ENCODE measurements at places on chromosomes 12 and 14. TPM values are rescaled to one million over a fixed set of nuclear protein-coding genes. Genes with fewer than 3 reads are reported as not detected.

Gene KRT1
- total RNA-seq: not detected

- no peaks in the 10 kb centered on the region for H3K36me3 ChIP-seq
- H3K27me3 ChIP-seq: peaks cover 9% of the 10 kb centered on the region
- no peak overlapping the region for H3K4me3 ChIP-seq
- no peak for DNase-seq
- H3K27ac ChIP-seq: no peak overlapping the region
These were observed 6.5 kb upstream of the TMEM119 start for GRCh38 chr12:108604208-108604941.

GRCh38 chr14:63510538-63510937 is 32.6 kb downstream of the PPP2R5E start:
- H3K4me1 ChIP-seq: peaks cover 19% of the 10 kb centered on the region
- H3K27ac ChIP-seq: no peak overlapping the region
- no peak overlapping the region for H3K4me3 ChIP-seq
- peaks cover 2% of the 10 kb centered on the region for H3K36me3 ChIP-seq

GRCh38 chr12:22677781-22678574 is 53.0 kb downstream of the ETNK1 start:
- no peak overlapping the region for H3K4me3 ChIP-seq
- H3K27ac ChIP-seq: no peak overlapping the region

DNA sequence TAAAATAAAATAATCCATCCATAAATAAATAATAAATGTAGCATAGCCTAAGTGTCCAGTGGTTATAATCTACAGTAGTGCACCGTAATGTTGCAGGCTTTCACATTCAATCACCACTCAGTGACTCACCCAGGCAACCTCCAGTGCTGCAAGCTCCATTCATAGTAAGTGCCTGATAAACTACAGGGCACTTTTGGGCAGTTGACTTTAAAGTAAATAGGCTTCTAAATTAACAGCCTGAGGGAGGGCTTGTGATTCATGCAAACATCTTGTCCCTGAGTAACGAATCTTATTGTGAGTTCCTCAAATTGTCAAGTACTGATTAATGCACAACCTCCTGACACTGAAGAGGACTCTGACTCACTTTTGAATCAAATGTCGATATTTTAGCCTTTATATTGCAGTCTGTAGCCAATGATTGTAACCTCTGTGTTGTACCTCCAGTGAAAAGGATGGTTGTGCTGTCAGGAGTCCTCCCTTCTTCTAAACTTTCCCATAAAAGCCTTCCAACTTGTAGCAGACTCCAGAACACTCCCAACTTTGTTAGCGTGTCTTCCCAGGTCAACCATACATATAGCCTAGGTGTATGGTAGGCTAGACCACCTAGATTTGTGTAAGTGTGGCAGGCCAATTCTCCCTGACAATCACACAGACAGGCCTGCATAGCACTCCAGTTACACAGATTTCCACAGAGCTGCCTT is 55.0 kb upstream of the BICD1 start:
- no peak for DNase-seq
- no peaks in the 10 kb centered on the region for H3K36me3 ChIP-seq
- no peaks in the 10 kb centered on the region for H3K27me3 ChIP-seq
- no peak overlapping the region for H3K4me3 ChIP-seq
- no peak overlapping the region for H3K27ac ChIP-seq

- no peaks in the 10 kb centered on the region for H3K4me1 ChIP-seq
- H3K27me3 ChIP-seq: no peaks in the 10 kb centered on the region
- H3K4me3 ChIP-seq: no peak overlapping the region
- no peak for DNase-seq
- H3K36me3 ChIP-seq: no peaks in the 10 kb centered on the region
These were observed 336.4 kb downstream of the CCER1 start for GRCh38 chr12:90618586-90618985.

DNA sequence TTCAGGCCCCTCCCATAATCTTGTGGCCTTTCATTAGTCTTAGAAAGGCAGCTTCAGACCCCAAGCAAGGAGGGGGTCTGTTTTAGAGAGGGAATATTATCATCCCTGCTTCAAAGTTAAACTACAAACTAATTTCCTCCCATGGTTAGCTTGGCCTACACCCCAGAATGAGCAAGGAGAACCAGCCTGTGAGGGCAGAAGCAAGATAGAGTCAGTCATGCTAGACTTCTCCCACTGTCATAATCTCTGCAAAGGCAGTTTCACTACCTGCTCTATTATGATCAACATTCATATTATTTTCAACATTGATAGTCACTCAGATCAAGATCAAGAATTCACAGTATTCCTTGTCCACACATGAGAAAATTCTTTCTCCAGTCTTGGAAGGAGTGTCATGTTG is 105.1 kb downstream of the GXYLT1 start:
- no peak for DNase-seq
- no peaks in the 10 kb centered on the region for H3K27me3 ChIP-seq
- H3K4me1 ChIP-seq: no peaks in the 10 kb centered on the region
- H3K36me3 ChIP-seq: no peaks in the 10 kb centered on the region

DNA sequence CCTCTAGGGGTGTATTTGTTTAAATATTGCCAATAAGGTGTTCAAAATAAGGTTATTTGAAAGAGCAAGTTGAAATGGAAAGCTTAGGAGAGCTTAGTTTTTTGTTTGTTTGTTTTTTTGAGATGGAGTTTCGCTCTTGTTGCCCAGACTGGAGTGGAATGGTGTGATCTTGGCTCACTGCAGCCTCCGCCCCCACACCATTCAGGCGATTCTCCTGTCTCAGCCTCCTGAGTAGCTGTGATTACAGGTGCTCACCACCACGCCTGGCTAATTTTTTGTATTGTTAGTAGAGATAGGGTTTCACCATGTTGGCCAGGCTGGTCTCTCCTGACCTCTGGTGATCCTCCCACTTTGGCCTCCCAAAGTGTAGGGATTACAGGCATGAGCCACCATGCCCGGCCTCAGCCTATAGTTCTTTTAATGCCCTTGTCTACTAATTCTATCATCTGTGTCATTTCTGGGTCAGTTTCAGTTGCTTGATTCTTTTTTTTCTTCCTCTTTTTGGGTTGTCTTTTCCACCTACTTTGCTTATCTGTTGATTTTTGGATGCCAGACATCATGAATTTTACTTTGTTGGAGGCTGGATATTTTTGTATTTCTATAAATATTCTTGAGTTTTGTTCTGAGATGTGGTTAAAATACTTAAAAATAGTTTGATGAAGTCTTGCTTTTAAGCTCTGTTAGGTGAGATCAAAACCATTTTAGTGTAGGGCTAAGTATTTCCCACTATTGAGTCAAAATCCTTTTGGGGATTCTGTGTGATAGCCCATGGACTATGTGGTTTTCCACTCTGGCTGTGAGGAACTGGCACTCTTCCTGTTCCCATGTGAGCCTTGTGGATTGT is 18.7 kb downstream of the RCOR1 start:
- peaks cover under 1% of the 10 kb centered on the region for H3K4me1 ChIP-seq
- no peaks in the 10 kb centered on the region for H3K27me3 ChIP-seq
- H3K4me3 ChIP-seq: no peak overlapping the region
- no peak for DNase-seq
- H3K27ac ChIP-seq: no peak overlapping the region

- H3K4me1 ChIP-seq: no peaks in the 10 kb centered on the region
- peaks cover 6% of the 10 kb centered on the region for H3K36me3 ChIP-seq
- no peak for DNase-seq
- H3K27me3 ChIP-seq: no peaks in the 10 kb centered on the region
These were observed 40.4 kb downstream of the DDX51 start for GRCh38 chr12:132103542-132104308.

Gene LRTM2
- total RNA-seq: not detected

DNA sequence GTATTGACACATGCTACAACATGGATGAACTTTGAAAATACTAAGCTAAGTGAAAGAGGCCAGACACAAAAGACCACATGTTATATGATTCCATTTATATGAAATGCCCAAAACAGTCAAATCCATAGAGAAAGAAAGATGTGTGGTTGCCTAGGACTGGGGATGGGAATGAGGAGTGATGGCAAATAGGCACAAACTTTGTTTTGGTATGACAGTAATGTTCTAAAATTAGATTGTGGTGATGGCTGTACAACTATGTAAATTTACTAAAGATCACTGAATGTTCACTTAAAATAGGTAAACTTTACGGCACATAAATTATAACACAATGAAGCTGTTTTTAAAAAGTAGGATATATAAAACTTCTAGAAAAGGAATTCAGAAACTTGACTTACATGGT is 41.7 kb downstream of the PPP1R13B start:
- H3K36me3 ChIP-seq: no peaks in the 10 kb centered on the region
- H3K4me3 ChIP-seq: no peak overlapping the region
- no peaks in the 10 kb centered on the region for H3K27me3 ChIP-seq
- peaks cover 15% of the 10 kb centered on the region for H3K4me1 ChIP-seq
- DNase-seq: no peak

GRCh38 chr12:23803540-23803939 is 145.9 kb downstream of the SOX5 start:
- no peaks in the 10 kb centered on the region for H3K27me3 ChIP-seq
- peaks cover 3% of the 10 kb centered on the region for H3K36me3 ChIP-seq
- H3K4me1 ChIP-seq: no peaks in the 10 kb centered on the region
- no peak for DNase-seq
- H3K4me3 ChIP-seq: no peak overlapping the region

- DNase-seq: no peak
- H3K4me3 ChIP-seq: no peak within 1 kb of the TSS
- H3K27me3 ChIP-seq: no peaks in the 10 kb centered on the region
- H3K36me3 ChIP-seq: no peaks in the 10 kb centered on the region
These were observed at the start of gene TMEM52B for GRCh38 chr12:10178821-10179220. Gene TMEM52B, plus strand, starts transcription at chr12:10179032. Its CDS starts 543 bp downstream, at chr12:10179575.

DNA sequence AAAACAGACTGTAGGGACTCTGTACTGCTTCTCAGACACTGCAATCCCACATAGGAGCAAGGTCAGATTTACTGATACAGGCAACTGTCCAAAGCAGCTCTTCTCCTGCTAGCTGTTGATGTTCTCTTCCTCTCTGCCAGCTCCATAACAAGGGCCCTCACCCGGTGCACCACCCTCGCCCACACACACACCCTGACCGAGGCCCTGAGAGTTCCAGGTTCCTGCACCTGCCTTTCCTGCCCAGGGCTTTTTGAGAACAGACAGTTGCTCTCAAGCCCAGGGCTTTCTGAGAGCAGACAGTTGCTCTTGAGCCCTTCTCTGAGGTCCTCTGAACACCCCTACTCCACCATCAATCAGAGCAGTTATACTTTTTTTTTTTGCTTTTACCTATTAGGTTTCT is 233.8 kb upstream of the GARIN6 start:
- H3K4me1 ChIP-seq: no peaks in the 10 kb centered on the region
- no peak overlapping the region for H3K4me3 ChIP-seq
- no peaks in the 10 kb centered on the region for H3K27me3 ChIP-seq

Gene CHFR
- 21.0 TPM for total RNA-seq

DNA sequence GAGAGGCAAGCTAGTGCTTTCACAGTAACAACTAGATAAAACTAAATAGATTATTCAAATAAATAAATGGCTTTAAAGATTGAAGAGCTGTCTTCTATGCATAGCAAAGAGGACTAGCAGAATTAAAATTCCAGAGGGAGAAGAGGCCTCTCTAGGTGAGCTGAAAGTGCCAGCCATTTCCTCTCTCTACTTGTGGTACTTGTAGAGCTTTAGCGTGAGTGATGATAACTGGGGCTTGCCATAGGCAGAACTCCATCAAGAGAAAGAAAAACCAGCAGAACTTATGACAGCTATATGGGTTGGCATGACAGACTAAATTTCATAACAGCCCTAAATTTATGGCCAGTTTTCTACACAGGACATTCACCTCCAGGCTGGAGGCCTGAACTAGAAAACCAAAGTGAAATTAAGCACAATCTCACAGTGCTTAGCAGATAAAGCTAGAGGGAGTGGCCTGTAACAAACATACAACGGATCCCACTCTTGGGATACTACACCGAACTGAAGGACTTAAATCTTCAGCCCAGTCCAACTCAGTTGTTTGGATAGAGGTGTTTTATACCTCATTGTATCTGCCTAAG is 11.0 kb downstream of the SPTLC2 start:
- H3K36me3 ChIP-seq: no peaks in the 10 kb centered on the region
- no peak for DNase-seq
- H3K4me1 ChIP-seq: peaks cover 14% of the 10 kb centered on the region
- H3K27ac ChIP-seq: no peak overlapping the region
- H3K4me3 ChIP-seq: no peak overlapping the region

Gene KRT75
- total RNA-seq: not detected

Gene GPR162
- total RNA-seq: not detected

DNA sequence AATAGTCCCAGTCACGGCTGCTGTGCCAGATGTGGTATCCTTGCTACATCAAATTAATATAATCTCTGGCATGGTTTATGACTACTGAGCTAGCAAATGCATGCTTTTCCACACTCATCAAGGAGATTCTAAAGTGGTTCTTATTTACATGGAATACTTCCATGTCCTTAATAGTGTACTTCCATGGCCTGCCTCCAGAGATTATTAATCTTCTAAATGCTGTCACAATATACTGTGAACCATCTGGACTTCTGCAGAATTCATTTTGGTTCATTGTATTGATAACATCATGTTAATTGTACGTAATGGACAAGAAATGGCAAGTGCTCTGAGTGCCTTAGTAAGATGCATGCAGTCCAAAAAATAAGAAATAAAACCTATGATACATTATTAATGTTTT is 230.8 kb downstream of the NUAK1 start:
- no peaks in the 10 kb centered on the region for H3K36me3 ChIP-seq
- H3K27ac ChIP-seq: no peak overlapping the region
- no peaks in the 10 kb centered on the region for H3K4me1 ChIP-seq
- no peak overlapping the region for H3K4me3 ChIP-seq
- no peak for DNase-seq

Gene ADAM21
- 0.07 TPM for total RNA-seq

GRCh38 chr12:94769776-94770759 is 119.7 kb upstream of the TMCC3 start:
- H3K4me1 ChIP-seq: no peaks in the 10 kb centered on the region
- no peak overlapping the region for H3K27ac ChIP-seq
- DNase-seq: no peak
- no peak overlapping the region for H3K4me3 ChIP-seq

Gene DEGS2
- not detected for total RNA-seq

DNA sequence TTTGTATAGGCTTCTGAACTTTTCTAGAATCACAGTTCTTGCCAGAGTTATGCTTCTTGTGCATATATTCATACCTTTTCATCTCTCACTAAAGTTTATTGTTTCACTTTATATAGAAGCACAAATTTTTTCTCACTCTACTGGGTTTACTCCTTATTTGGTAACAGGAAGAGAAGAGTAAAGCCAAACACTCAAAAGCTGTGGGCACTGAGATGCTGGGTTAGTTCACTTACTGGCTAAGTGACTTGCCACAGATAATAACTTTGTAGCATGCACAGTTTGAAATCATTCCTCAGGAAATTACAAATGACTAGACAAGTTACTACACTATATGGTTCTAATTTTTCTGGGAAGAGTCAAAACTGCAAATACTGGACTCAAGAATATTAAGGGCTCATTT is 7.8 kb downstream of the HIGD1C start:
- no peak overlapping the region for H3K27ac ChIP-seq
- no peak for DNase-seq
- H3K4me3 ChIP-seq: no peak overlapping the region
- H3K36me3 ChIP-seq: no peaks in the 10 kb centered on the region
- H3K4me1 ChIP-seq: no peaks in the 10 kb centered on the region

DNA sequence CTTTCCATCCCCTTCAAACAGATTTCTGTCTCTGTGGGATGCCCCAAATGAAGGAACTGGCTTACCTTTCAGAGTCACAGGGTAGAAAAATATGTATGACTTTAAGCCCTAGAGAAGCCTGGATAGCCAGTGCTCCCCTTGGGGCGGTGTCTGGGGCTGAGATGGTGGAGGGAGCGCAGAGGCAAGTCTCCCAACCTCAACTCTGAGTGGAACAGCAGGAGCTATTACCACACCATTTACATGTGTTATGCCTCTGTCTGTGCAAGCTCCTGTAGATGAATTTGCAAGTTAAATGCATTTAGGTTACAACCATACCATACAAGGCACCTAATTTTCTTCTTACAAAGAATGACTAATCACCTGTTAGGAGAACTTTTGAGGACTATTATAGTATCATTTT is 50.4 kb upstream of the CLMN start:
- H3K27ac ChIP-seq: no peak overlapping the region
- no peak overlapping the region for H3K4me3 ChIP-seq
- H3K27me3 ChIP-seq: peaks cover 14% of the 10 kb centered on the region
- peaks cover 7% of the 10 kb centered on the region for H3K4me1 ChIP-seq

Measured in HepG2 (cell line).